ENCODE measurements at places on chromosomes 1 and 21.

GRCh38 chr1:114756949-114757454 lies 782 bp downstream of the CSDE1 start:
- no peak for DNase-seq

DNA sequence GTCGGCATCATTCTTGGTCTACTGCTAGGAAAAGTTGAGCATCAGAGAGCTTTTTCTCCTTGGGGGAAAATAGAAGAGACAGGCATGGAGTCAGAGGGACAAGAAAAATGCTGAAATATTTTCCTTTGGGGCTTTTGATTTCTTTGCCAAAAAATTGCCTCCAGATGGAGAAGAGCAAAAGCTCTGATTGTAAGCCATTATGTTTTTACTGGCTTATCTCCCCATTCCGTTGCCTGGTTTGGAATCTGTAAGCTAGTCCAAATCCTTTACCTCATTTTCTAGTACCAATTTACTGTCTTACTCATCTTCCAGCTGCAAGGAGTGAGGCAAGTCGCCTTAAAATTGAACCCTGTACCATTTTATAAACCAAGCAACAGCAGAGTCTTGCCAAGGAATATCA lies 23.3 kb upstream of the NBL1 start:
- DNase-seq, result peak; percentile 60

GRCh38 chr21:25509862-25510261 lies 97.4 kb downstream of the MRPL39 start:
- DNase-seq, result no peak

GRCh38 chr1:72282271-72283021 lies at the start of gene NEGR1:
NEGR1 (minus strand) TSS chr1:72282539.
- DNase-seq, result peak; percentile 71

DNA sequence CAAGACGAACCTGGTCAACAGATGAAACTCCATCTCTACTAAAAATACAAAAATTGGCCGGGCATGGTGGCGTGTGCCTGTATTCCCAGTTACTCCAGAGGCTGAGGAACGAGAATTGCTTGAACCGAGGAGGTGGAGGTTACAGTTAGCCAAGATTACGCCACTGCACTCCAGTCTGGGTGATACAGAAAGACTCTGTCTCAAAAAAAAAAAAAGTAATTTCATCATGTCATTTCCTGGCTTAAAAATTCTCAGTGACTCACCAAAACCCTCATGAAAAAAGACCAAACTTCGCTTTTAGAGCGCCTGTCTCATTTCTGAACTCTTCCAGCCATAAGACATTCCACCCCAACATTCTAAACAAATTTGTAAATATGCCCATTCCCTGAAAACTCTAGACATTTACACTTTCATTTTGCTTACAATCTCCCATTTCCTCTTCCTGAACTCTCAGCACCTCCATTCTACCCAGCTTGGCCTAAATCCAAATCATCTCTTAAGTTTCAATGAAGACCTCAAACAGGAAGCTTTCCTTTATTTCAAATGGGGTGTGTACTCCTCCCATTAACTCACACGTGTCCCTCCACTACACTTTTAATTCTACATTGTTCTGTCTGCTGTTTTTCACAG lies 50.5 kb upstream of the PRRC2C start:
- DNase-seq, result peak; percentile 21

DNA sequence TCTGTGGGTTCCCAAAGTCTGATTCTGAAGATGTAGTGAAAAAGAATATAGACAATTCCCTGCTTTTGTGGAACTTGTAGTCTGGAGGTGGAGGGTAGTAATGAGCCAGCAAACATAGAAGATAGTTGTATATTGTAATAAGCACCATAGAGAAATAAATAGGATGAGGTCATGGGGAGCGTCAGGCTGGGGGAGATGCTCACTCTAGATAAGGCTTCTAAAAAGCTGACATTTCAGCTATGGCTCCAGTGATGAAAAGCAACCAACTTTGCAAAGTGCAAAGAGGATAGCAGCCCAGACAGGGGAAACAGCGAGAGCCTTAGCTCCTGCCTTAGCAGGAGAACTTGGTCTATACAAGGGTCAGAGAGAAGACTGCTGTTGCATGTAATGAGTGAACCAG lies 98.0 kb upstream of the RALGPS2 start:
- no peak for DNase-seq

GRCh38 chr1:156704166-156704711 lies 1.1 kb downstream of the CRABP2 start:
- no peak for DNase-seq

DNA sequence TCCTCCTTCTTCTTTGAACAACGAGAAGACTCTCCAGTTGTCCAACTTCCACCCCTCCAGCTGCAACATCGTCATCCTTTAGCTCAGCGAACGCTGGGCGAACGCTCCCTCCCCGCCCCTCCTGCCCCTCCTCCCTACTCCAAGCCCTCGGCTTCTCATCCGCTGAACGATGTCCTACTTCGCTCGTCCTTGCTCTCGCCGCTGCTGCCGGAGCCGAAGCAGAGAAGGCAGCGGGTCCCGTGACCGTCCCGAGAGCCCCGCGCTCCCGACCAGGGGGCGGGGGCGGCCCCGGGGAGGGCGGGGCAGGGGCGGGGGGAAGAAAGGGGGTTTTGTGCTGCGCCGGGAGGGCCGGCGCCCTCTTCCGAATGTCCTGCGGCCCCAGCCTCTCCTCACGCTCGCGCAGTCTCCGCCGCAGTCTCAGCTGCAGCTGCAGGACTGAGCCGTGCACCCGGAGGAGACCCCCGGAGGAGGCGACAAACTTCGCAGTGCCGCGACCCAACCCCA lies at the start of gene BCAN:
Gene BCAN (plus strand): TSS at position 357 of the 504 bp plus-strand sequence. CDS start 3,938 bp downstream, outside the sequence.
- no peak for DNase-seq

DNA sequence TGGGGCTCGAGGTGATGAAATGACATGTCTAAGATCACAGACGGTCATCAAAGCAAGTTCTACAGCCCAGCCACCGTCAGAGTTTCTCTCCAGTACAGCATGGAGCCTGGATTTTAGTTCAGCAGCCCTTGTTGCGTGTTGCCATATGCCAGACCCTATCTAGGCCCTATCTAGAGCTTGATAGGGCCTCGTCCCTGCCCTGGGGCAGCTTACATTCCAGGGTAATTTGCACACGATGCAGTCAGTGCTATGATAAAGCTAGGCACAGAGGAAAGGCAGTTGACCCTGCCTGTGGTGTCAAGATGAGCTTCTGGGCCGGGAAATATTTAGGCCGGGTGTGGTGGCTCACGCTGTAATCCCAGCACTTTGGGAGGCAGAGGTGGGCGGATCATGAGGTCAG lies 18.9 kb downstream of the ETV3L start:
- DNase-seq, result no peak

- DNase-seq, result peak; percentile 42
Measured at GRCh38 chr1:185441605-185442004, 124.6 kb upstream of the IVNS1ABP start.

GRCh38 chr1:204731509-204731908 lies 46.0 kb upstream of the LRRN2 start:
- DNase-seq, result no peak

GRCh38 chr1:52634111-52634510 lies 1.1 kb downstream of the SHISAL2A start:
- DNase-seq, result no peak

- DNase-seq, result no peak
Measured at GRCh38 chr1:157371826-157372225, 180.5 kb downstream of the FCRL5 start.

GRCh38 chr1:207027206-207027777 lies 5.3 kb downstream of the C1orf116 start:
- no peak for DNase-seq

DNA sequence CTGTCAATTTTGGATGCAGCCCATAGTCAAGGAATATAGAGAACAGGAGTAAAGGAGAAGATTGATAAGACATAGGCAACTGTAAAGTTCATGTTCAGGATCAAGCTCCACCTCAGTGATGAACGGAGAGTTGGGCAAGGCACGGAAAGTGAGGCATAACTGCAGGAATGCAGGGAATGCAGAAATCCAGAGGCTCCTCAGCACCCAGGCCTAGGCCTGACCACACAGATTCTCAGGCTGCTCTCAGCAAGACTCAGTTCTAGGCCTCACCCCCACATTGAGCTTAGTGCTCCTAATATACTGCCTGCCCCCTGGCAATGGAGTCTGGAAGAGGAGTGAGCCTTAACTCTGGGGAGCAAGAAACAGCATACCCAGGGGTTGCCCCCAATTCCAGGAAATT lies 36.3 kb upstream of the S1PR1 start:
- peak; percentile 70 for DNase-seq

- no peak for DNase-seq
Measured at GRCh38 chr21:42010507-42011495, 641 bp upstream of the ZBTB21 start.

DNA sequence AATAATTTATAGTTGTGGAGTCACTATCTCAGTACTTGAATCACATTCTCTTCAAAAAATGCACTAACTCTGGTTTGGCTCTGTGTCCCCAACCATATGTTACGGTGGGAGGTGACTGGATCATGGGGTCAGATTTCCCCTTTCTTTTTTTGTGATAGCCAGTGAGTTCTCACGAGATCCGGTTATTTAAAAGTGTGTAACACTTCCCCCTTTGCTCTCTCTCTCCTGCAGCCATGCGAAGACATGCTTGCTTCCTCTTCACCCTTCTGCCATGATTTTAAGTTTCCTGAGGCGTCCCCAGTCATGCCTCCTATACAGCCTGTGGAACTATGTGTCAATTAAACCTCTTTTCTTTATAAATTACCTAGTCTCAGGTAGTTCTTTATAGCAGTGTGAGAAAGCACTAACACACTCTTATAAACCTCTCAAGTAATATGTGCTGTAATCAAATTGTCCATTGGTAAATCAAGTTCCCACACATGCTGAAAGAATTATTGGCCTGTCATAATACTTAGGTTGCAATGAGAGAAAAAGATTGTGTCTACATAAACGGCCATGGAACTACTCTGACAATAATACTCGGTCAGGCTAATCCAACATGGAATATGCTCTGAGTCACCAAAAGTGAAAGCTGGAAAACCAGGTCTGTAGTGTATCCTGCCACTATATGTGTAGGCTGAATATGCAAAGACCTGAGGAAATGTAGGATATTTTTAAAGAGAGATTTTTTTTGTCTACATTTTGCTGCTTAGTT lies 107.5 kb downstream of the SLC44A5 start:
- DNase-seq, result no peak

- no peak for DNase-seq
Measured at GRCh38 chr1:61293986-61294504, 211.7 kb downstream of the NFIA start.

DNA sequence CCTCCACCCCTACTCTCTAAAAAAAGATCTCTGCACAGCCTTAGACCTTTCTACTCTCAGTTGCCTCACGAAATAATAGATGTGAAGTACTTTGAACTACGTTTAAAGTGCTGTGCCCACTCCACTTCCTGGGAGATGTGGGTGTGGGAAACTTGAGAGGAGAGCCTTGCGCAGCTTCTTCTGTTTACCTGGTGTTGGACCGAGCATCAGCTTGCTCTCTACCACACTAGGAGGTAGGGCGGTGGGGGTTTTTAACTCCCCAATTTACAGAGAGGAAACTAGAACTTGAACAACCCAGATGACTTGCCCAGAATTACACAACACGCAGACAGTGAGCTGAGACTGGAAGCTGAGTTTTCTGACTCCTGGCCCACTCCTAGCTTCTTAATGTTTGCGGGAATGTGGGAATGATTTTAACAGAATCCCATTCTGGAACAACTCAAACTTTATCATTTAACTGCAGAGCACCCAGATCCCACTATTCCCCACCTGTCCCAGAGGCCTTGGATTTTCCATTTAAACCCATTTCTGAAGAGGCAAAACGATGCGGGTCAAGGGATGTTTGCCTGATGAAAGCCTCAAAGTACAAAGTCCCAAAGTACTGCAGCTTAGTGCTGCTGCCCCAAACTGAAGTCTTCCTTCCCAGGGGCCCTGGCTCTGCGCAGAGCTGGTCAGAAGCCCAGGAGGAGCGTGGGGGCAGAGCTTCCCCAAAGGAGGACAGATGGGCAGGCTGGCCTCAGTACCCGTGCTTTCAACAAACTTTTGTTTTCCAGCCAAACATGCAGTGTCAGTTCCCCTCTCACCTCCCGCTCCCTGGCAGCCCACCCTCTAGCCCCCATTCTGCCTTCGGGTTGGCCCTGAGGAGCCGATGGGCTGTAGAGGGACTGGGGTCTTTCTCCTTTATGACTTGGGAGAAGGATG lies 19.0 kb downstream of the BTG2 start:
- no peak for DNase-seq

DNA sequence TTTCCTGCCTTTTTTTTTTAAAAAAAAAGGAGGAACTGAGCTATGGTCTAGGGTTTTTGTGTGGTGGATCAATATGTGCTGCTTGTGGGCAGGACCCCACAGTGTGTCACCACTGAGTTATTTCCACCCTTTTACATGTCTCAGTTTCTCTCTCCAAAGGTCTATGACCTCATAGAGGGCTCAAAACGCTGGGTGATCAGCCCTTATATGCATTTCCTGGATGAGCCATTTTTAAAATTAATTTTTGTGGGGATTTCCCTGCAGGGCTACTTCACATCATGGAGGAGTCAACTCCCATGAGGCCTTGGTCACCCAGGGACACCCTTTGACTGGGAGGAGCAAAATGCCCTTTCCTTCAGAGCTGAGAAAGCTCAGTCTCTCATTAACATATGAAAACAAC lies 20.7 kb upstream of the HAO2 start:
- DNase-seq, result no peak

DNA sequence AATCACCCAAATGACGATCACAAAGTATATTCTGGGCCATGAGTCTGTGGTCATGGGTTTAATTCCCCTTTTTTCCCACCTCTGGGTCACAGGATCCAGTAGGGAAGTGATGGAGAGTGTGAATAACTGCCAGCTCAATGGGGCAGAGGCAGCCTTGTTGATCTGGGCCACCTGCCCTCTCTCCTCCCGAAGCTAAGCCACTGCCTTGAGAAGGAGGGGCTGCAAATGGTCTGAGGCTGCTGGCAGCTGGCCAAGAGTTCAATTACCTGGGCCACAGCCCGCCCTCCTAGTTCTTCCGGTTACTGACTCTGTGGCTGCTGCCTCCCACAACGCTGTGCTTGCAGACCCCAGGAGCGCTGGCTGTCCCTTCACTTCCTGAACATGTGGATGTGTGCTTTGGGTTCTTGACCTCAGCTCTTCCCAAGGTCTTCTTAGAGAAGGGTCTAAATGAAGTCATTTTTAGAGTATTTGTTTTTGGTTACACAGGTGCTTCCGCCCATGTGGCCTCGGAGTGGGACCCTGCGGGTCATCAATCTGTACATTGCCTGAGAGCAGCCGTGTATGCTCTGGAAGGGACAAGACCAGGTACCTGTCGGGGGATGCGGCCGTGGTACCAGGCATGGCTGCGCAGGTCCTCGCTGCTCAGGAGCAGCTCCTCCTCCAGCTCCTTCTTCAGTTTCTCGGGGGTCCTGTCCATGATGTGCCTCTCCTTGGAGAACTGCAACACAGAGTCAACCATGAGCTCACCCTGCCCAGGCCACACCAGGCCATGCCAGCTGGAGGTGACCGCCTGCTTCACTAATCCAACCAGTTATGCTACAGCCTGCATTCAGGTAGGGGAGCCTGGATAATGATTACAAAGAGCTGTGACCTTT lies 89.7 kb downstream of the BCAR3 start:
- no peak for DNase-seq

Measured in AG09309 (cell line).